ENCODE measurements at places on chromosomes 16 and 17.

GRCh38 chr16:84007965-84008364, 34.6 kb downstream of the SLC38A8 start:
- H3K36me3 ChIP-seq, result no peaks in the 10 kb centered on the region
- no peak for DNase-seq
- no peaks in the 10 kb centered on the region for H3K27me3 ChIP-seq
- H3K4me3 ChIP-seq, result no peak overlapping the region
- H3K27ac ChIP-seq, result no peak overlapping the region

DNA sequence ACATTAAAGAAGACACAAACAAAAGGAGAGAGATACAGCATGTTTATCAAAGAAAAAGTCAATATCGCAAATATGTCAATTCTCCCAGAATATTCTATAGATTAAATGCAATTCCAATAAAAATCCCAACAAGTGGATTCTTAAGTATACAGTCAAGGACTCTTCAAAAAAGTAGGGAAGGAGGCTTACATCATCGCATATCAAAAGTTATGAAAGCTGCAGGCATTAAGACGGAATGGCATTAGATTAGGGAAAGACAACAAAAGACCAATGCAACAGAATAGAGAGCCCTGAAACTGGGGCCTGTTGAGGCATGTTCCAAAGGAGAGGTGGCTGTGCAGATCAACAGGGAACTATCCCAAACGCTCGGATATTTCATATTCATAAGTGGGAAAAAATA, 76.0 kb downstream of the MARCHF10 start:
- H3K4me3 ChIP-seq, result no peak overlapping the region
- H3K27me3 ChIP-seq, result peaks cover 60% of the 10 kb centered on the region
- H3K36me3 ChIP-seq, result no peaks in the 10 kb centered on the region
- no peak overlapping the region for H3K27ac ChIP-seq
- H3K4me1 ChIP-seq, result no peaks in the 10 kb centered on the region

- H3K27ac ChIP-seq, result no peak overlapping the region
- peaks cover 5% of the 10 kb centered on the region for H3K4me1 ChIP-seq
- H3K4me3 ChIP-seq, result no peak overlapping the region
- H3K36me3 ChIP-seq, result no peaks in the 10 kb centered on the region
These were observed 36.5 kb upstream of the CPHXL start for GRCh38 chr16:75762746-75763145.

- no peak overlapping the region for H3K27ac ChIP-seq
- no peak for DNase-seq
- H3K4me1 ChIP-seq, result peaks cover 6% of the 10 kb centered on the region
- H3K36me3 ChIP-seq, result peaks cover 7% of the 10 kb centered on the region
These were observed 18.5 kb upstream of the ARL4D start for GRCh38 chr17:43380307-43380706.

- no peak overlapping the region for H3K4me3 ChIP-seq
- H3K27me3 ChIP-seq, result no peaks in the 10 kb centered on the region
- no peak overlapping the region for H3K27ac ChIP-seq
- no peak for DNase-seq
- H3K36me3 ChIP-seq, result no peaks in the 10 kb centered on the region
These were observed 58.6 kb upstream of the SHISA6 start for GRCh38 chr17:11182430-11182829.

DNA sequence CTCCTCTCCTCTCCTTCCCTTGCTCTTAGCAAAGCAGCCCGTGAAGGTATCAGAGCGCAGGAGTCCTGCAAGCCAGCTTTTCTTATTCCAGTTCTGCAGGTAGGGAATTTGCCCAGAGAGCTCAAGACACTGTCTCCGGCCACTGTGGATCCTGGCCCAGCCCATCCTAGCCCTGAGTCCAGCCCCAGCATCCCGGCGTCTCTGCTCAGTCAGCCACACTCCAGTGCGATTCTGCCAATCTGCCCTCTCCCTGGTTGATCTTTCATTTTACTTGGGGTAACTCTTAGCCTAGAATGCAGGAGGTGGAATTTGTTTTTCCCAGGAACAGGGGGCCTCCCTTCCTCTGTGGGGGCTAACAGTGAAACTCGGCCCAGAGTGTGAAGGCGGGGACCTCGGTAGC, 176.9 kb upstream of the GSE1 start:
- no peaks in the 10 kb centered on the region for H3K4me1 ChIP-seq
- H3K36me3 ChIP-seq, result no peaks in the 10 kb centered on the region
- H3K27ac ChIP-seq, result no peak overlapping the region

DNA sequence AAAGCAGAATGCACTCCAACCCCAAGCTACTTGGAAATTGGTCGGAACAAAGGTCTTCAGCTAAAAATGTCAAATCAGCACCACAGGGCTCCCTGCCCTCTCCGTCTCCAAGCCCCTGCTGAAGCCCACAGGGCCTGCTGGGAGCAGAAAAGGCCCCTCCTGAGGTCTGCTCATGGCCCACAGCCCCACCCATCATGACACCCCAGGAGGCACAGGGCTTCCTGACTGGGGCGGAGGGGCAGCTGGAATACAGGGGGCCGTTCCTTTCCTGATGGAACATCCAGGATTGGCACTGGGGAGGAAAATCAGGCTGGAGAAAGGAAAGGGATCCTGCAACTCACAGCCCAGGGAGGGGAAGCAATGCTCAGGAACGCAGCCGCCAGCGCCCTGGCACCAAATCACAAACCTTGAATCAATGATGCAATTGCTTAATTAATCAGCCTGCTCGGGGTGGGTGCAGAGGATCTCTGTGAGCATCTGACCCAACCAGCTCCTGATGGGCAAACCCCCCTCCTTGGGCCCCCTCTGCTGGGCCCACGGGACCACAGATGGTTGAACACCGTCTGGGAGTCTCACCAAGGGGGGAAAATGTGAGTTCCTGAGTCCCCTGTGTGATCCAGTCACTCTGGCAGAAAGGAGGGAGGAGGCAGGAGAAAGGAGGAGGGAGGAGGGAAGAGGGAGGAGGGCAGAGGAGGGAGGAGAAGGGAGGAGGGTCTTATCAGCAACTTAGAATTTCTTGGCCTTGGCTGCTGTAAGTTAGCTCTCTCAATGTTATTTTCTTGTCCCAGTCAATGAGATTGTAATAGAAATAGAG, 155.5 kb downstream of the ZNF423 start:
- no peak for DNase-seq
- H3K4me3 ChIP-seq, result no peak overlapping the region
- H3K4me1 ChIP-seq, result no peaks in the 10 kb centered on the region
- H3K27me3 ChIP-seq, result peaks cover 20% of the 10 kb centered on the region

DNA sequence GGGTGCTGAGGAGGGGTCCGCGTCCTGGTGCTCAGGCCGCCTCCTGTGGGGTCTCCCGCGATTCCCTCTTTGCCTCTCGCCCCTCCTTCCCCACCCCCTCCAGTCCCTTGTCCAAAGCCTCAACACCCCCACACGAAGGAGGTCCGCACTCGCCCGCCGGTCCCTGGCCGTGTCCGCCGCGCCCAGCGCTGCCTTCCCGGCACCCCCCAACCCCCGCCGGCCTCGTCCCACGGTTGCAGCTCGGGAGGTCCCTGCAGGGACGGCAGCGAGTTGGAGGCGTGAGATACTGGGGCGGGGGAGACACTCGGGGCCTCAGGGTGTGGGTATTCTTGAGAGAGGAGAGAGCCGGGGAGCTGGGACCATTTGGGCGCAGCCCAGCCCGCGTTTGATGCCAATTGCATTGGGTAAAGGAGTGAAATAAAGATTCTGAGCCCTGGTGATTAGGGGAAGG, 468 bp downstream of the FLYWCH2 start:
- H3K4me3 ChIP-seq, result peak overlapping the region; percentile 80
- H3K36me3 ChIP-seq, result no peaks in the 10 kb centered on the region
- H3K27me3 ChIP-seq, result peaks cover 3% of the 10 kb centered on the region
- peaks cover 14% of the 10 kb centered on the region for H3K4me1 ChIP-seq
- DNase-seq, result peak; percentile 15
- peak overlapping the region; percentile 86 for H3K27ac ChIP-seq

DNA sequence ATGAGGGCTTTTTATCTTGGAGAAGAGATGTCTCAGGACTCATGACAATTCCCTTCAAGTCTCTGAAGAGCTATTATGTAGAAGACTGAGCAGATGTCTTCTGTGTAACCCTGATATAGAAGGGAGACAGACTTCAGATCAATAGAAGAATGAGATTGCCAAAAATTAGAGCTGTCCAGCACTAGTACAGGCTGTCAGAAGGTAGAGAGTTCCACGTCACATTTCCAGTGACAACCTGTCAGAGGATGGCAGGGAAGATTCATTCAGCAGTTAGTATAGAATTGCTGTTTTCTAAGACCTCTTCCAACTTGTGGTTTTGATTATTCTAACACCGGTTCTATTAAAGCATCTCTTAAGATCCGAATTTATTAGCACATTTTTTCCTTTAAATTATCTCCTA, 520.6 kb downstream of the RBFOX1 start:
- no peaks in the 10 kb centered on the region for H3K27me3 ChIP-seq
- H3K27ac ChIP-seq, result no peak overlapping the region
- no peaks in the 10 kb centered on the region for H3K4me1 ChIP-seq
- DNase-seq, result no peak
- H3K4me3 ChIP-seq, result no peak overlapping the region
- no peaks in the 10 kb centered on the region for H3K36me3 ChIP-seq

DNA sequence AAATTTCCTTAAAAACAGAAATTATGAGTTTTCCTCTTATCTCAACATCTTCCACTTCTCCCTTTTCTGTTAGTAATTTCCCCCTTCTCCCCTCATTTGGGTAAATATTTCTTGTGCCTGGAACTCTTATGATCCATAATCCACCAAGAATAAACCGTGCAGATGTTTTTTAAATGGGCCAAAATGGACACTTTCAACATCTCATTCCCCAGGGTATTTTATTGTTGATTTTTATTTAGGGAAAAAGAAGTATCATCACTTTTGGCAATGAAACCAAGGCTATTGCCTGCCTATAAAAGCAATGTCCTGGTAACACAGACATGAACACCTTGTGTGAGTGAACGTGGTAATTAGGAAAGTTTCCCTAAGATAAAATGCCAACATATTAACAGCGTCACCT, 54.6 kb downstream of the IRX6 start:
- DNase-seq, result no peak
- no peak overlapping the region for H3K27ac ChIP-seq
- H3K27me3 ChIP-seq, result no peaks in the 10 kb centered on the region
- no peaks in the 10 kb centered on the region for H3K36me3 ChIP-seq

GRCh38 chr16:69620573-69620972, 54.8 kb downstream of the NFAT5 start:
- no peaks in the 10 kb centered on the region for H3K27me3 ChIP-seq
- no peak overlapping the region for H3K27ac ChIP-seq
- no peak overlapping the region for H3K4me3 ChIP-seq
- peaks cover 9% of the 10 kb centered on the region for H3K36me3 ChIP-seq
- H3K4me1 ChIP-seq, result peaks cover 7% of the 10 kb centered on the region

GRCh38 chr16:82753821-82754220, 127.1 kb downstream of the CDH13 start:
- no peak for DNase-seq
- no peak overlapping the region for H3K4me3 ChIP-seq
- H3K4me1 ChIP-seq, result peaks cover 8% of the 10 kb centered on the region
- peaks cover 16% of the 10 kb centered on the region for H3K27me3 ChIP-seq
- no peaks in the 10 kb centered on the region for H3K36me3 ChIP-seq

GRCh38 chr17:27283060-27283459, 10.9 kb upstream of the WSB1 start:
- no peak overlapping the region for H3K27ac ChIP-seq
- DNase-seq, result no peak
- no peaks in the 10 kb centered on the region for H3K36me3 ChIP-seq
- H3K27me3 ChIP-seq, result peaks cover 12% of the 10 kb centered on the region
- peaks cover 3% of the 10 kb centered on the region for H3K4me1 ChIP-seq
- no peak overlapping the region for H3K4me3 ChIP-seq

DNA sequence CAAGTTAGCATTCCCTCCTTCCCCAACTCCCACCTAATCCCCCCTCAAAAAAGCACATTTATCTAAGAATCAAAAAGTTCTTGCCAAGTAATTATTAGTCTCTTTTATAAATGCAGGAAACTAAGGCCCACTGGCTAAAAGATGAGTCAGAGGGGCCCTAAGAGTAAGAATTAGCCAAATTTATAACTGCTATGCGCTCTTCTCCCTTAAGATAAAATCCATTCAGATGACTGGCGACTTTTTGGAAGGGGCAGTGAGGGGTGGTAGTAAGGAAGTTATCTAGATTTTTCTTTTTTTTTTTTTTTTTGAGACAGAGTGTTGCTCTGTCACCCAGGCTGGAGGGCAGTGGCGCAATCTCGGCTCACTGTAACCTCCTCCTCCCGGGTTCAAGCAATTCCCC, 17.1 kb downstream of the ZNF652 start:
- peak overlapping the region; percentile 2 for H3K27ac ChIP-seq
- no peak overlapping the region for H3K4me3 ChIP-seq
- H3K27me3 ChIP-seq, result no peaks in the 10 kb centered on the region
- DNase-seq, result no peak

DNA sequence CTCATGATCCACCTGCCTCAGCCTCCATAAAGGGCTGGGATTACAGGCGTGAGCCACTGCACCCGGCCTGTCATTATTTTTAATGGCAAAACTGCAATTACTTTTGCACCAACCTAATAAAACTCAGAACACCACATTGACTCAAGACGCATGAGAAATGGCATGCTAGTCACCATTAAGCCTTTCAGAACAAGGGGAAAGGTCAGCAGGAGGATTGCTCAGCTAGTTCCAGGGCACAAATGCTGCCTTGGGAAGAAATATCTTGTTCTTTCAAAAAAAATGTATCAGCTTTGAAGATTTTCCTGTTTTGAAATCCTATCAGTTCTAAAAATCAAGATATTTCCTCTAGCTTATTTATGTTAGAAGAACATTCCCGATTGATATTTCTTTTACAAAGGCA, 32.4 kb upstream of the CDYL2 start:
- H3K36me3 ChIP-seq, result no peaks in the 10 kb centered on the region
- no peak overlapping the region for H3K4me3 ChIP-seq
- no peak for DNase-seq
- no peak overlapping the region for H3K27ac ChIP-seq
- no peaks in the 10 kb centered on the region for H3K4me1 ChIP-seq

GRCh38 chr17:29433541-29433940, 43.4 kb downstream of the TAOK1 start:
- no peak overlapping the region for H3K27ac ChIP-seq
- H3K27me3 ChIP-seq, result no peaks in the 10 kb centered on the region
- H3K36me3 ChIP-seq, result peaks cover 6% of the 10 kb centered on the region
- H3K4me1 ChIP-seq, result peaks cover 10% of the 10 kb centered on the region
- no peak for DNase-seq

DNA sequence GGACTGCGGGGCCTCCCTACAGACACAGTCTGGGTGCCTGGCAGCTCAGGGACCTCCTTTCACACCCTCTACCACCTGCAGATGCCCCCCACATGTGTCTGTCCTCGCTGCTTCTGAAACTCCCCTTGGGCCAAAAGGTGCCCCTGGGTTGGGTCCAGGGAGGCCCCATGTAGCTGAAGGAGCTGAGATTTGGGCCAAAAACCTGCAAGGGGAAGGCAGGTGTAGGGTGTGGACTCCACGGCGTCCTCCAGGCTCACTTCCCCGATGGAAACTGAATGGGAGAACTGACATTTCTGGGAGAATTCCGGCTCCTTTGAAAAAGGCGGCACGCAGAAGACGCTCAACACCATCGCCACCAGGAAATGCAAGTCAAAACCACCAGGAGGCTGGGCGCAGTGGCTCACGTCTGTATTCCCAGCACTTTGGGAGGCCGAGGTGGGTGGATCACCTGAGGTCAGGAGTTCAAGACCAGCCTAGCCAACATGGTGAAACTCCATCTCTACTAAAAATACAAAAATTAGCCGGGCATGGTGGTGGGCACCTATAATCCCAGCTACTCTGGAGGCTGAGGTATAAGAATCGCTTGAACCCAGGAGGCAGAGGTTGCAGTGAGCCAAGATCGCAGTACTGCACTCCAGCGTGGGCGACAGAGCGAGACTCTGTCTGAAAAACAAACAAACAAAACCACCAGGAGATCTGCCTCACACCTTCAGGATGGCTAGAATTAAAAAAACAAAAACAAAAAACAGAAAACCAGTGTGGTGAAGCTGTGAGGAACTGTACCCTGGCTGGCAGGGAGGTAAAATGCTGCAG, 13.2 kb upstream of the BAIAP2 start:
- H3K36me3 ChIP-seq, result peaks cover 4% of the 10 kb centered on the region
- H3K27me3 ChIP-seq, result peaks cover 8% of the 10 kb centered on the region
- no peak overlapping the region for H3K4me3 ChIP-seq
- peak overlapping the region; percentile 36 for H3K27ac ChIP-seq
- peaks cover 43% of the 10 kb centered on the region for H3K4me1 ChIP-seq
- no peak for DNase-seq

All from activated CD4-positive, alpha-beta T cell treated with anti-CD3 and anti-CD28 coated beads, Interleukin-2, amount 10 ng/mL, durations not matched to agents 7 days and 5 days (primary cell).